ENCODE measurements at places on chromosomes 3 and 15. TPM values are rescaled to one million over a fixed set of nuclear protein-coding genes. Genes with fewer than 3 reads are reported as not detected.

Gene GPR171
- total RNA-seq: not detected

Gene SLC35A5
- total RNA-seq: 14.9 TPM

Gene DNAH1
- 4.8 TPM for total RNA-seq

Gene KNSTRN
- 15.0 TPM for total RNA-seq

Gene SLC15A2
- total RNA-seq: under 0.01 TPM

Gene SH2D7
- total RNA-seq: not detected

Gene CERS3
- total RNA-seq: not detected

Gene CPNE9
- not detected for total RNA-seq

Gene CILP
- 0.79 TPM for total RNA-seq

Gene PLA2G4B
- 0.79 TPM for total RNA-seq

Gene GOLGA6A
- under 0.01 TPM for total RNA-seq

Gene ZNF660
- total RNA-seq: 2.1 TPM

Gene HTR3C
- not detected for total RNA-seq

Gene ISLR2
- total RNA-seq: 0.16 TPM

Gene NME9
- not detected for total RNA-seq

Gene NMB
- total RNA-seq: 2.4 TPM

Gene SEMA7A
- 5.8 TPM for total RNA-seq

Gene GCNT3
- 0.26 TPM for total RNA-seq

Gene FAM174B
- 4.1 TPM for total RNA-seq
